Kidney epithelial cell (primary cell): ENCODE measurements at places on chromosomes 6 and 20. TPM values are rescaled to one million over a fixed set of nuclear protein-coding genes. Genes with fewer than 3 reads are reported as not detected.

Gene GATA5
- total RNA-seq = 0.27 TPM in 1 of 2 replicates, not detected in the other

DNA sequence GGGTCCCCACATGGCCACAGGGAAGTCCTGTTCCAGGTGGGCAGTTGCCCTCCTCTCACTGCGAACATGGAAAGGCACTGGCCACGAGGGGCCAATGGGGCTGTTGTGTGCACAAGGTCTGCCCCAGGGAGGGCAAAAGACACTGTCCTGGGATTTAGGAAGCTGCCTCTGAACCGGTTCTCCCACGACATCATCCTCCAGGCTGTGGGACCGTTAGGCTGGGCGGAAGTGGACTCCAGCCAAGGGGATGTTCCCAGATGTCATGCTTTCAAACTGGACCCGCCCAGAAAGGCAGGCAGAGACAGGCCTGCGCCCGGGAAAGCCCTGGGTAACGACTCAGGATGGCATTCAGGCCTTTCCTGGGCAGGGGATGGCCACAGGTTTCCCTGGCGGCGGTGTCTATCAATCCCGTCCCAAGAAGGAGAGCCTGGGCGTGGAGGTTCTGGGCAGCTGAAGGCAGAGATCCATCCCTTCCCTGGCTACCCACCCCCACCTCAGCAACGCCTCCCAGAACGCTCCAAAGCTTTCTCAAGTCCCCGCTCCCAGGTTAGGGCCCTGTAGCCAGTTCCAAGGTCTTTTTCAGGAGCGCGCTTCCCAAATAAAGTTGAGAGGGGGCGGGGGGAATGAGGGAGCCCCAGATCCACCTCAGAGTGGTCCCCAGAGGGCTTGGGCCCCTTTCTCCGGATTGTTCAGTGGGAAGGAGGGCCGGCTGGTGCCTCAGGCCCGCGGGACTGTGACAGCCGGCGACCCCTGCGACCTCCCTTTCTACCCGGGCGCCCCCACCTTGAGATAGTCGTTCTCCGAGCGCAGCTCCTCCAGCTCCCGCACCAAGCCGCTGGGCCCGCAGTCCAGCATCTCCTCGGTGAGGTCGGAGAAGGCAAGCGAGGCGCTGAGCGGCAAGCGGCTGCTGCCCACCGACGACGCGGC is 13.8 kb upstream of the TLDC2 start:
- DNase-seq = no peak

DNA sequence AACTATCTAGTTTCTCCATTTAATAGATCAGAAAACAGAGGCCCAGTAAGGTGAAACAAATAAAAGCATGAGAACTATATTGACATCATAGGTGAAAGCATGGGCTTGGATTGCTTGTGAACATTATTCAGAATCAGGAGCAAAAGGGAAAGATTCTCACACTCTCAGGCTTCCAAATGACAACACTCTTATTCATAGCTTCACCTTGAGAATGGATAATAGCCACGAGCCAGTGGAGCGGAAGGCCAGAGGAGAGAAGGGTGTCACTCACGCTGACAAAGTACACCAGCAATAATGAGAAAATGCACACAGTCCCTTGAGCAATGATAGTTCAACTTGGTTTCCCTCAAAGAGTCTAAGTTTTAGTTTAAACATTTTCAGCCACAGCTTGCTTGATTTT is 339.0 kb downstream of the TPBG start:
- peak; percentile 12 for DNase-seq

DNA sequence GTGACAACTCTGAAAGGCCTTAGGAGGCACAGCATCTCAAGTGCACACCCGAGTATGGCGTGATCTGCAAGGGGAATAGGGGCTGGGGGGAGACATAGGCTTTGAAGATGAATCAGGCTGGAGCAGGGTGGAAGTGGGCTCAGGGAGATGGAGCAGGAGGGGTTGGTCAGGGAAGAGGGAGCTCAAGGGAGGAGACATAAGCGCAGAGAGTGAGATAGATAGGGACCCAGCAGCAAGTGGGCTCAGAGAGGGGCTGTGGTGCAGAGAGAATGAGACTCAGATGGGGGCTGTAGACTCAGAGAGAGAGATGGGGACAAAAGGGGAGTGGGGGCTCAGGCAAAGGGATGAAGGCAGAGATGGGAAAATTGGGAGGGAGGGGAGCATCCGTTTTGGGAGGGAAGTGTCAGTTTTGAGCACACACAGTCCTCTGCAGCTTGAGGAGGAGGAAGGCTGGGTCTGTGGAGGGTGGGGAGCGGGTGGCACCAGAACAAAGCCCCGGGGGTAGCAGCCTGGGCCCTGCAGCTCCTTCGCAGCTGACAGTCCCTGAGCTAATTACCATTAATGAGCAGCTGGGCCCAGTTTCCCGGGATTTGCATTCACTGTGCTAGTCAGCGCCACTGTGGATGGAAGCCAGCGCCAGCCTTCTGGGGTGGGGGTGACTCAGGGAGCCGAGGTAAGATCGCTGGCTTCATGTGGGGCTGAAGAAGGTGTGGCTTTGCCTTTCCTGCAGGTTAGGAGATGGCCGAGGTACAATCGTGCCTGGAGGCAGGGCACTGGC is 18.7 kb downstream of the SRXN1 start:
- DNase-seq = no peak

DNA sequence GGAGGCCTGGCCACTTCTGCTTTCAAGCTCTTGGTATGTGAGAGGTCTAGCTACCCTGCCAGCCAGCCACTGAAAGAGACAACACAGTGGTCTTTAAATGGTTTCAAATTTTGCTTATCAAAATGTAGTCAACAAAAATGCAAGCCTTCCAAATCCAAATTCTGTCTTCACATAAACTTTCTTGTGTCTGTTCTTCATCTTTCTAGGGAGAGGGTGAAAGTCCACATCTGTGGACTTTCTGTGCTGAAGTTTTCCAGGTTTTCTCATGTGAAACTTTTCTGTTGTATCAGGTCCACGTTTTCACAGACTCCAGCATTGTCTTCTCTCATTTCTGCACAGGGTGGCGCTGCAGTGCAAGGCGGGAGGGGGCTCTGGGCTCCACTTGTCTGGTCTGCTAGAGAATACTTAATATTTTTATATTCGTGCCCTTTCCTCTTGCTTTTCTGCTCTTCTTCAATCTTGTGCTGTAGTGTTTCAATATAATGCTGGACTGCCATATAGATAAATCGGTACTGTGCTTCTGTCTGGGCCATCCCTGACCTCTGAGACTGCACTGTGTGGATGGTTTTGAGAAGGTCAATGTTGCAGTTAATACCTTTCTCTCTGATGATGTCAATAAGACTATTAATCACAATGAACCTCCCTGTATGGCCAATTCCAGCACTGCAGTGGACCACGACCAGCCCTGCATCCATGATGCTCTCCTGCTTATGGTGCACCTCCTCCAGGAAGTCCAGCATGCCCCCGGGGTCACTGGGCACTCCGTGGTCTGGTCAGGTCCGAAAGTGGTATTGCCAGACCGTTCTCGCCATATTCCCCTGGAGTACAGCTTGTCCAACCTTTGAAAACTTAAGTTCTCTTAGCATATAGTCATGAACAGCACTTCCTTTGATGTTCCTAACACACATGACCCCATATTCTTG is 161.6 kb upstream of the TNFAIP3 start:
- DNase-seq = no peak

Gene KLHDC3
- total RNA-seq = 67.4 and 70.3 TPM in 2 replicates

DNA sequence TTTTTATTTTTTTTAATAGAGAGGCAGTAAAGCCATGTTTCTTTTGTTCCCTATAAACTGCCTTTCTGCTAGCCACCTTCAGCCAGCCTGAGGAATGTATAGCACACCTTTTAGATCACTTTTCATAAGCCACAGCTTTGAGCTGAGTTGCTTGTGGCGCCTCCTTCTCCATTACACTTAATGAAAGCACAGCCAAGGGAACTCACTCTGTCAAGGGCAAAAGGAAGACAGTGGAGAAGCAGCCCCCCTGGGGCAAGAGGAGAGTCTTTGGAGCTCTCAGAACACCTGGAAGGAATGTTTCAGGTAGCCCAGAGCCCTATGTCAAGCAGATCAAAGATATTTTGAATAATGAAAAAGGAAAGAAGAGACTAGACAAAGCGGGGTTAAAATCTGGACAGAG is 235.1 kb downstream of the CLIC5 start:
- no peak for DNase-seq

DNA sequence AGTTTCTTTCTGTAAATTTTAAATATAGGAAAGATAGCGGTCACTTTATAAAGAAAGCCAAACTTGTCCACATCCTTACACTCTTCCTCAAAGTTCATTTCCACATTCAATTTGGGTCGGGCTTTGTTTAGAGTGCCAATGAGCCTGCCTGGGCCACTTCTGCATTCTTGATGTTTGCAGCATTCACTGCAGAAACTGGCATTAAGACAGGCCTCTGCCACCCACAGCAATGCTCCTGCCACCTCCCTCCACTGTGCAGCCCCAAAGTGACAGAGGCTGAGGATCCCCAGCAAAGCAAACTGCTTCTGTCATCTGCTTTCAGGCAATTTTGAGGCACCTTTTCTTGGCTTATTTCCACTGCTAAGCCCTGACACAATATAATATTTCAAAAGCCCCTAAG is 61.2 kb downstream of the TNFAIP3 start:
- no peak for DNase-seq

- DNase-seq = no peak
Measured at GRCh38 chr6:139603581-139603980, 229.1 kb upstream of the CITED2 start.

DNA sequence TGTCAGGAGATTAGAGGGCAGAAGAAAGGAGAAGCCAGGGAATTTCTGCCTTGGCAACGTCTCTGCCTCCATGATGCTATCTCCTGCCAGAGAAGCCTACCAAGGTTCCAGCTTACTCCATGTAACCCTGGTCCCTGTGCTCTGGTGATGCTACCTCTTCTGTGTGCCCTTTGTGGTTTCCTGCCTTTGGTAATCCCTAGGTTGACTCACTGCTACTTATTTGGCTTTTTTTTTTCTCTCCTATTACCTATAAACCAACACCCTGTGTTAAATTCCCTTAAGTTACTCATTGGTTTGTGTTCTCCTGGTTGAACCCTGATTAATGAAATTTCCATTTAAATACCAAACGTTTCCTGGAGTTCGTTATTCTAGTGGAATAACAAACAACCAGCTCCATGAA is 527.8 kb upstream of the FLRT3 start:
- DNase-seq = no peak

Gene SMLR1
- total RNA-seq = not detected in 2 replicates

- no peak for DNase-seq
Measured at GRCh38 chr20:47016068-47016664, 121.5 kb downstream of the EYA2 start.

- DNase-seq = no peak
Measured at GRCh38 chr6:83368577-83368976, 62.3 kb downstream of the ME1 start.

Gene HLA-DPB1
- 5.5 and 7.6 TPM in 2 replicates for total RNA-seq

GRCh38 chr20:38791940-38792339 is 13.6 kb upstream of the PPP1R16B start:
- no peak for DNase-seq

Gene GINS1
- 6.6 and 7.7 TPM in 2 replicates for total RNA-seq

Gene PPDPF
- total RNA-seq = 114 and 211 TPM in 2 replicates

Gene PAQR8
- total RNA-seq = 4.4 and 4.7 TPM in 2 replicates

Gene DUSP15
- total RNA-seq = 4.1 and 4.5 TPM in 2 replicates

DNA sequence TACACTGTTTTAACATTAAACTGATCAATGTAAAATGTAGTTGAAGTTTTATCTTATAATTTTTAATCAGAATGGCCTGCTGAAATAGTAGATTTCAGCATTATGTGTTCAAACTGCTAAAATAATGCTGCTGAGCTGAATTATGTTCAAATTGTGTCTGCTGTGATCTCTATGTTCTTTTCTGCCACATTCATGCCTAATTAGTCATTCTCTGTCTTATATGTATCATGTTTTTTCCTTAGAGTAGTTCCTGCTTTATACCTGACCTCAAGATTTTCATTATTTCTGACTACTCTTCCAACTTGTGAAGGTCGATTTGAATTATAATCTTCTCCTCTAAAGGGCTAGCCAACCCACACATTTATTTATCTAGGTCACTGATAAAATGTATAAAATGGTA is 476.7 kb upstream of the EPHA7 start:
- DNase-seq = no peak

DNA sequence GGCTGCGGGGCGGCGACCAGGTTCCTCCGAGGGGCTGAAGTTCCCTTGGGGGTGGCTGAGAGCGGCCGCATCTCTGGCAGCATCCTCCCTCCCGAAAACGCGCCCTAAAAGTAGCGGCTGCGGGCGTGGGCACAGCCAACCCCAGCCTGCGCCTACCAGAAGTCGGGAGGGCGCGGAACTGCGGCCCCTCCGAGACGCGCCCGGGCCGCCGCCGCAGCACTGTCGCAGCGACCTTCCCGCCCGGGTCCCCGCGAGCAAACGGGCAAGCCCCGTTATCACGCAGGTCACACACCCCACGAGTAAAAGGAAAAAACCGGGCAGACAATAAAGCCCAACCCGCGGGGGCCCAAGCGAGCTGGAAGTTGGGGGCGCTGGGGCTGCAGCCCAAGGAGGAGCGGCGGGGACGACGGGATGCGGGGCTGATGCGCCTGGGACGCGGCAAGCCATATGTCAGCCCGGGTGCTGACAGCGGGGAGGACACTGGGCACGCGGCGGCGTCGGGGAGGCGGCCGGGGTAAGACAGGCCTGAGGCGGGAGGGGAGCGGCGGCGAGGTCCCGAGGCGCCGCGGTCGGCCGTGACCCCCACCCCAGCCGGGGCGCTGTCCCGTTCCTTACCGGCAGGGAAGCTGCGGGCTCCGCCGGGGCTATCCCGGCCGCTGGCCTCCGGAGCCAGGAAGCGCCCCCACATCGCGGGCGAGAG is 659 bp downstream of the CEP85L start:
- no peak for DNase-seq

Gene NEU1
- total RNA-seq = 142 and 152 TPM in 2 replicates

Gene RBPJL
- not detected in 2 replicates for total RNA-seq

DNA sequence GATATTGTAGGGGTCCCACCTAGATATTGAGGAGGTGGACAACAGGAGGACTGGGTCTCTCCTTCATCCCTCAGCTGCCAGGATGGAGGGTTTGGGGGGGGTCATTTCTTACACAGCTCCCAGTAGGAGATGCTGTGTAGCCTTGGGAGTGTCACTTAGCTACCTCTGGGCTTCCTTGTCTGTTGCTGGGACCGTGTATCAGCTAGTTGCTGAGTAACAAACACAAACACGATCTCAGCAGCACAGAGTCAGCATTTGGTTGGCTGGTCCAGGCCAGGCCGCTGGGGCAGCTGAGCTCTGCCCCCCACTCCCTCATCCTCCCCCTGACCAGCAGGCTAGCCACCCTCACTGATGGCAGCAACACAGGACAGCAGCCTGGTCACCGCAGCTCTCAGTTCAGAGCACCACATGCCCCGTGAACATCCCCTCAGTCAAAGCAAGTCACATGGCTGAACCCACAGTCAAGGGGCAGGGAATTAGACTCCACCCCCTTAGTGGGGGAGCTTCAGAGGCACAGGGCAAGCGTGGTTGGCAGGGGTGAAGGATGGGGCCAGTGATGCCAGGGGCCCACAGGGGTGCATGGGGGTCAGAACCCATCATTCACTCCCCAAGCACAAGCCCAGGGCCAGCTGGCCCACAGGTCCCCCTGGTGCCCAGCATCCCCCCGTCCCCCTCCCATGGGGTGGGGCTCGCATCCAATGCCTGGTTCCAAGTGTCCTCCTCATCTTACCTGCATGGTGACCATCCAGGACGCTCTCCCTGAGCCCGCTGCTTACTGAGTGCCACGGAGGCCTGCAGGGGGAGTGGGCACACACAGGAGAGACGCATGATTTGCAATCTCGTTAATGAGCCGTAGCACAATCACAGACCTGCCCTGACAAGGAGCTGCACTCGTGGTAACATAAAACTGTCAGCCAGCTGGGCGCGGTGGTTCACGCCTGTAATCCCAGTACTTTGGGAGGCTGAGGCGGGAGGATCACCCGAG is 112.4 kb downstream of the TAF4 start:
- DNase-seq = no peak
